ENCODE measurements at places on chromosomes 12 and 14. TPM values are rescaled to one million over a fixed set of nuclear protein-coding genes. Genes with fewer than 3 reads are reported as not detected.
A peak's percentile ranks its signal among the peaks of the same experiment; 100 is the strongest.

DNA sequence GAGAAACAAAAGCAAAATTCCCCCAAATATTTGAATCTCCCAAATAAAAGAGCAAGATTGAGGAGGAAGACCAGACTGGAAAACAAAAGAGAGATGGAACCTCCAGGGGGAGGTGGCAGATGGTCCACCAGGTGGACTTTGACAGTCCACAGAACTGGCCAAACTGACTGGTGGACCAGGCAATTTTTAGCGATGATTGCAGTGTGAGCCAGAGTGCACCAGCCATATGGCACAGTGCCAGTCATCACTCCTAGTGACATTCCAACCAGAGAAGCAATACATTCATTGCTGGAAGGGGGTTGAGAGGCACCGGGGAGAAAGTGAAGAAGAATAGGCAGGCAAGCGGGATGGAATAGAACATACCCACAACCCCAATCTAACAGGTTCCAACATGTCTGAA is 182.9 kb downstream of the EXOC5 start:
- no peak overlapping the region for H3K4me3 ChIP-seq
- no peak overlapping the region for H3K27ac ChIP-seq
- peaks cover 3% of the 10 kb centered on the region for H3K27me3 ChIP-seq

RPS6KL1 gene
- total RNA-seq: 3.6 TPM

DNA sequence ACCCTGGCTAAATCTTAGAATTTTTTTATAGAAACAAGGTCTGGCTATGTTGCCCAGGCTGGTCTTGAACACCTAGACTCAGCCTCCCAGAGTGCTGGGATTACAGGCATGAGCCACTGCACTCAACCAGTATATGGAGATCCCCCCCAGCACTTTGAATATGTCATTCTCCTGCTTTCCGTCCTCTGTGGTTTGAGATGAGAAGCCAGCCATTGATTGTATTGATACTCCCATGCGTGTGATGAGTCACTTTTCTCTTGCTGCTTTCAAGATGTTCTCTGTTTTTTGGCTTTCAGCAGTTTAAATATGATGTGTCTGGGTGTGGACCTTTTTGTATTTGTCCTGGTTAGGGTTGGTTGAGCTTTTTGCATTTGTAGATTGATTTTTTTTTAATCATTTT is 75.2 kb upstream of the DNM1L start:
- peaks cover 1% of the 10 kb centered on the region for H3K27me3 ChIP-seq
- peaks cover 16% of the 10 kb centered on the region for H3K4me1 ChIP-seq
- peak overlapping the region; percentile 68 for H3K27ac ChIP-seq
- no peak overlapping the region for H3K4me3 ChIP-seq
- no peaks in the 10 kb centered on the region for H3K36me3 ChIP-seq

DNA sequence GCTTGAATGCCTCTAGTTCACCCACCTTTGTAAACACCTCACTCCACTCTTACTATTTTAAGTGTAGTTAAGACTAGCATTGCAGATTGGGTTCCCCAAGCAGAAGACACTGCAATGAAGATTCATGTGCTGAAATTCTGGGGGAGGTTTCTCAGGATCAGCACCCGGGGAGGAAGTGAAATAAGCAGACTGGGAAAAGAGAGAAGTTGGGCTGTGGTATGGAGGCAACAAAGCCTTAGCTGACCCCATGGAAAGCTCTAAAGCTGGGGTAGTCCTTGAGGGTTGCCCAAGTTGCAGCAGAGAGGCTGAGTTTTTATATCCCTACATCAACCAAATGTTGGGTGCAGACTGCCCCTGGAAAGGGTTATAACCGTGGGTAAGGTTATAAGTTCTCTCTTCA is 23.9 kb upstream of the IGF1 start:
- peaks cover 16% of the 10 kb centered on the region for H3K27me3 ChIP-seq
- DNase-seq: no peak
- H3K36me3 ChIP-seq: no peaks in the 10 kb centered on the region

ACSM4 gene
- total RNA-seq: not detected

DNA sequence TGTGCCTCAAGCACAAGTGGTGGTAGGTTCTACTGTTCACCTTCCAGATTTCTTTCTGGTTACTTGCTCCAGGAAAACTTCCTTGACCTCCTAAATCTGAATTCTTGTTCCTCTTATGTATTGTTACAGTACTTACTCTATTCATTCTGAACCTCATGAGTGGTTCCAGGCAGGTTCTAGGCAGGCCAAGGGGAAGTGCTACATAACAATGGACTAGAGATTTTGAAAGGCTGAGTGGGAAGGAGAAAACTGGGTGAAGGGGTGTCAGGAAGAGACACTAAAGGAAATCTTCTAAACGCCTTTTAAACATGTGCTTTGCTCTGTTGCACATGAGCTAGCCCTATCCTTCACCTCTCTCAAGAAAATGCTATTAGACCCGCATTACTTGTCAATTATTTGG is 1.6 kb downstream of the YARS2 start:
- peak overlapping the region; percentile 45 for H3K27ac ChIP-seq
- H3K4me1 ChIP-seq: peaks cover 20% of the 10 kb centered on the region
- peaks cover 36% of the 10 kb centered on the region for H3K36me3 ChIP-seq
- DNase-seq: no peak
- H3K27me3 ChIP-seq: peaks cover 1% of the 10 kb centered on the region

DNA sequence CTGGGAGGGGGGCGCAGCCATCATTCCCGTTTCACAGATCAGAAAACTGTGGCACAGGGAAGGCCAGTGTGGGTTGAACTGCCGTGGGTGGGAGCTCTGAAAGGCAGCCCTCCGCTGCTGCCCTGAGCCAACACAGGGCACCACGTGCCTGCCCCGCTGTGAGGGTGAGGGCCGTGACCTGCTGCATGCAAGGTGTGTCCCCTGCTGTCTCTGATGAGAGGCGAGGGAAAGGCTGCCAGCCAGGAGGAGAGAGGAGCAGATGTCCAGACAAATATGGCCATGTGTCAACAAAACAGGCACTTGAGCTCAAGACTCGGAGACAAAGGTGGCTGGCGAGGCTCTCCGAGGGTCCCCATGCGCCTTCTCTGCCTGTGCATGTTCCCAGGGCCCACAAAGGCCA is 108.8 kb downstream of the RBM19 start:
- DNase-seq: no peak
- H3K4me1 ChIP-seq: peaks cover 5% of the 10 kb centered on the region
- no peaks in the 10 kb centered on the region for H3K27me3 ChIP-seq

- no peak for DNase-seq
- H3K27me3 ChIP-seq: no peaks in the 10 kb centered on the region
- H3K4me3 ChIP-seq: no peak overlapping the region
- no peaks in the 10 kb centered on the region for H3K4me1 ChIP-seq
These were observed 797.1 kb downstream of the NRXN3 start for GRCh38 chr14:78967111-78967809.

DNA sequence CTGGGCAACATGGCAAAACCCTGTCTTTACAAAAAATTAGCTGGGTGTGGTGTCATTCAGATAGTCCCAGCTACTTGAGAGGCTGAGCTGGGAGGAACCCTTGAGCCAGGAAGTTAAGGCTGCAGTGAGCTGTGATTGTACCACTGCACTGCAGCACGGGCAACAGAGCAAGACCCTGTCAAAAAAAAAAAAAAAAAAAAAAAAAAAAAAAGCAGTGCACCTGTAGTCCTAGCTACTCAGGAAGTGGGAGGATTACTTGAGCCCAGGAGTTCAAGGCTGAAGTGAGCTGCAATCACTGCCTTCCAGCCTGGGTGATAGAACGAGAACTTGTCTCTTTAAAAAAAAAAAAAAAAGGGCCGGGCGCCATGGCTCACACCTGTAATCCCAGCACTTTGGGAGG is 5.6 kb downstream of the REM2 start:
- peaks cover 44% of the 10 kb centered on the region for H3K4me1 ChIP-seq
- H3K27ac ChIP-seq: peak overlapping the region; percentile 89
- H3K36me3 ChIP-seq: peaks cover 5% of the 10 kb centered on the region
- H3K27me3 ChIP-seq: peaks cover 16% of the 10 kb centered on the region

- no peak for DNase-seq
- no peak overlapping the region for H3K4me3 ChIP-seq
- no peak overlapping the region for H3K27ac ChIP-seq
- H3K36me3 ChIP-seq: no peaks in the 10 kb centered on the region
These were observed 14.8 kb upstream of the KRT81 start for GRCh38 chr12:52305921-52306705.

CCDC177 gene
- total RNA-seq: not detected

- no peak overlapping the region for H3K27ac ChIP-seq
- no peak for DNase-seq
- no peak overlapping the region for H3K4me3 ChIP-seq
- no peaks in the 10 kb centered on the region for H3K4me1 ChIP-seq
These were observed 282.6 kb downstream of the SOX5 start for GRCh38 chr12:23666866-23667265.

DNA sequence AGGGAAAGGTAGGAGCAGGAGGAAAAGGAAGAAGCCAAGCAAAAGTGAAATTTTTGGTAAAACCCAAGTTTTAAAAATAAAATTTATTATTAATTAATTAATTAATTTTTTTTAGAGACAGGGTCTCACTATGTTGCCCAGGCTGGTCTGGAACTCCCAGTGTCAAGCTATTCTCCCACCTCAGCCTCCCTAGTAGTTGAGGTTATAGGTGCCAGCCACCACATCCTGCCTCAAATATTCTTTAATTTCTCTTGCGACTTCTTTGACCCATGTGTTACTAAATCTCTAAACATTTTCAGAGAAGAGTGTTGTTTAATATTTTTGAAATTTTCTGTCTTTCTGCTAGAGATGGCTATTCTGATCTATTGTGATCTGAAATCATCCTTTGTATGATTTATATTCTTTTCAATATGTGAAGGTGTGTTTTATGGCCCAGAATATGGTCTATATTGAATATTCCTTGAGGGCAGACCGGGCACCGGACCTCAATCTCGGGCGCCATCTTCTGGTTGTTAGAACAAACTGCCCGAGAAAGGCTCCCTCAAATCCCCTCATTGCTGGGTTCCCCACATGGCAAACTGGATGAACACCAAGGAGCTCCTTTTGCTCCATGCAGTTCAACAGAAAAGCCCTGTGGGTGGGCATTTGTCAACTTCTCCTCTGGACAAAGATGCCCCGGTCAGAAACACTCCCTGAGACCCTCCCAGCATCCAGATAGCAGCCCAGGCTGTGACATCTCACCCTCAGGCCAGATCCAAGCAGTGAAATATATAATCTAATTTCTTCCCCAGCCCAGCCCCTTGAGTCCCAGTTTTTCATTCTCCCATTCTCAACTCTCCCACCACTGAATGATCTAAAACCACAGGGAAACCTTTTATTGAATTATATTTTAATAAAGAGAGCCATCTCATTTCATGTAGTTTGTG is 110.5 kb downstream of the ASCL4 start:
- peaks cover 2% of the 10 kb centered on the region for H3K4me1 ChIP-seq
- H3K36me3 ChIP-seq: no peaks in the 10 kb centered on the region
- DNase-seq: peak; percentile 53
